Stimulated activated CD8-positive, alpha-beta memory T cell treated with anti-CD3 and anti-CD28 coated beads, Interleukin-15, amount 100 ng/mL, for 1 hour (primary cell): ENCODE measurements at places on chromosomes 16 and 17.

DNA sequence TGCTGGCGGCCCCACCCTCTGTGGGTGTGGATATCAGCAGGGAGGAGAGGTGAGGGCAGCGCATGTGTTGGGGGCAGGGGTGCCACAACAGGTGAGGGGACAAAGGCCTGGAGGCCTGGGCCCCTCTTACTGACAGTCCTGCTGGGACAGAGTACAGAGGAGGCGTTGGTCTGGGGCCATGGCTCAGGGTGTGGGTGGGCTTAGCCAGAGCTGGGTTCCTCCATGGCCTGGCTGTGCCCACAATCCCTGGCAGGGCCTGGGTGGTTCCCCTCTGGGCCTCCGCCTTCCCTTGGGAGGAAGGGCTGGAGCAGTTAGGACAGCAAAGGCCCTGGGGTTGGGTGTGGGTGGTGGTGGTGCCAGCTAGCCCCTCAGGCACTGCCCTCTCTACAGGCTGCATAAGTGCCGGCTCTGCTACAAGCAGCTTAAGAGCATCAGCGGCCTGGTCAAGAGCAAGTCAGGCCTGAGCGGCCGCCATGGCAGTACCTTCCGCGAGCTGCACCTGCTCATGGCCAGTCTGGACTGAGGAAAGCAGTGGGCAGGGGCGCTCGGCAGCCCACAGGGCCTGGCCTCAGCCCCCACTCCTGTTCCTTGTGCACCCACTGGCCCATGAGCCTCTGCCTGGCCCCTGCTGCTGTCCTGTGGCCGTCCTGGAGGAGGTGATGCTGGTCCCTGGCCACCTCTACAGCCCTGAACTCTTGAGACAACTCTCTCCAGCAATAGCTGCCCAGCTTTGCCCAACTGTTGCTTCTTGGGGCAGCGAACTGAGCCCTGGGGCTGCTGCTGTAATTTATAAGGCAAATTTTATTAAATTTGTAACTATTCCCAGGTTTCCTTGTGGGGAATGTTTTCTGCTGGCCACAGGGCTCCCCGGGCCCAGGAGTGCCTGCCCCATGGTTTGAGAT lies 21.1 kb downstream of the KATNB1 start:
- DNase-seq = no peak

- DNase-seq = no peak
Observed at GRCh38 chr16:678858-679813, 1.1 kb upstream of the STUB1 start.

GRCh38 chr17:75540923-75541503 lies 15.5 kb downstream of the LLGL2 start:
- DNase-seq = no peak

DNA sequence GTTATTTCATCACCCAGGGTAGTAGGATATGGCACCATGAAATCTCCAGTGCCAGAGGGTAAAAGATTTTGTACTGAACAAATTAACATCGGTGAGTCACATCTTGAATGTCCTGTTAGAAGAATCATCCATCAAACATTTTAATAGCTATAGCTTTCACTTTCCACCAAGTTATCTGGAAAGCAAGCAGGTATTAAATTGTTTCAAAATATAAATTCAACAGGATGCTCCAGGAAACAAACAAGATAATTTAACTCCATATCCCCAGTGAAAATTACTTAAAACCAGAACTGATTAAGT lies 2.4 kb downstream of the VEZF1 start:
- DNase-seq = no peak

GRCh38 chr16:68374246-68374805 lies 63.5 kb downstream of the PRMT7 start:
- no peak for DNase-seq

GRCh38 chr17:83154311-83155127 lies 75.1 kb downstream of the METRNL start:
- DNase-seq = no peak

DNA sequence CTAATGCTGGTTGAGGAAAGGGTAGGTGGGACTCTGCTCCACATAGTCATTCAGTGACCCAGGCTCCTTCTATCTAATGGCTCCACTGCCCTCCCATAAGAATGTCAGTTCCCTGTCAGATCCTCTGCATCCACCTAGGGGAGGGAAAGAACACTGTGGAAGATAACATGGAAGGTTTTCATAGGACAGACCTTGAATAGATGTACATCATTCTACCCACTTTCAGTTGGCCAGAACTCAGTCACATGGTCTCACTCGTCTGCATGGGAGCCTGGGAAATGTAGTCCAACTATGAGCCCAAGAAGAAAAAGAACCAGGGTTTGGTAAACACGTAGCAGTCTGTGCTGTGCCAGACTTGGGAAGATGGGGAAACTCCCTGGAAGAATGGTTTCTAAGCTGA lies 27.1 kb upstream of the SCNN1B start:
- no peak for DNase-seq

- no peak for DNase-seq
Observed at GRCh38 chr16:67150047-67150832, 558 bp downstream of the B3GNT9 start.

DNA sequence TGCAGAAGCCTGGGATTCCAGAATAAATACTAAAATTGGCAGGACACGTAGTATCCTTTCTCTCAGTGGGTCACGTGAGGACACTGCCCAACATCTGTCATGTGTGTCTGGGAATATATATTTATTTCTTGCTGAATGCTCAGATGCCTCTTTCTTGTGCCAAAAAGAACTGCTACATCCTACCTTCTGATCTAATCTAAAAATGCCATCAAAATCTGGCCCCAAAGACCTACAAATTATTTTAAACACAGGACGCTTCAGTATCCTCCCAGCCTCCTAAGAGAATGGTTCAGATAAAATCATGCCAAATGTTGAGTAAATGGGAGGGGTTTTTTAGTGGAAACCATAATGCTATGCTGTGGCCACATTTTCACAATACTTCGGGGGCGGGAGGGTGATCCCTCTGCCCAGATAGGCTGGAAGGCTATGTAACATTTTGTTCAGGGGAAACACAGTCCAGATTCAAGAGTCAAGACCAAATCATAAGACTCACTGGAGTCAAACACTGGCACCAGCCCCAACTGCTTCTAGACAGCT lies 22.9 kb upstream of the CORO6 start:
- no peak for DNase-seq

- no peak for DNase-seq
Observed at GRCh38 chr17:34619687-34620217, 40.4 kb downstream of the TMEM132E start.

DNA sequence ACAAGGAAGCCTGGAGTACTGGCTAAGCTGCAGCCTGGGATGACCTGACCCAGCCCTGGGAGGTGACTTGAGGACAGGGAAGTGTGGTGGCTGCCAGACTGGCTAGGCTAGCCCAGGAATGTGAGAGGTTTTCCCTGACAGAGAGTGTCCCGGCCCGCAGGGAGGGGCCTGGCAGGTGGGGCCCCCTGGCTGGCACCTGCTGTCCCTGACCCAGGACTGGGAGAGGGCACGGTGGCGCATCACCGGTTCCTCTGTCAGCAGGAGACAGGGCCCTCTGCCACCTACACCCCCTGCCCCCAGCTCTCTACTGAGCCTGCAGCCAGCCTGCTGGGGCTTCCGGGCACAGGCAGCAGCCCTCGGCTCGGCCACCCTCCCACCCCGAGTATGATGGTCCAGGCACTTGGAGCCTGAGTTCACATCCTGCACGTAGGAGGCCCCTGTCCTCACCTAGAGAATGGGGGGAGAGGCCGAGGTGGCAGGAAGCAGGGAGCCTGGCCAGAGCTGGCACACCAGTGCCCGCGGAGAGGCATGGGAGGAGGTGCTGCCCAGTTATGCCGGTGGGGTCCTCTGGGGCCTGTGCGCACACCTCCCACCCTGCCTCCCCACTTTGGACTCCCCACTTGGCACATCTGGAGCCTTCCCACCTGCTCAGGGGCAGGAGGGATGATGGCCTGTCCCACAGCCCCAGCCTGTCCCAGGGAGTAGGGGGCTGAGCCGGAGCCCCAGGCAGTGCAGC lies 528 bp downstream of the PRSS27 start:
- DNase-seq = no peak

GRCh38 chr16:88352261-88353200 lies 30.2 kb upstream of the ZNF469 start:
- no peak for DNase-seq

GRCh38 chr17:74776990-74777389 lies 845 bp upstream of the NAT9 start:
- no peak for DNase-seq

DNA sequence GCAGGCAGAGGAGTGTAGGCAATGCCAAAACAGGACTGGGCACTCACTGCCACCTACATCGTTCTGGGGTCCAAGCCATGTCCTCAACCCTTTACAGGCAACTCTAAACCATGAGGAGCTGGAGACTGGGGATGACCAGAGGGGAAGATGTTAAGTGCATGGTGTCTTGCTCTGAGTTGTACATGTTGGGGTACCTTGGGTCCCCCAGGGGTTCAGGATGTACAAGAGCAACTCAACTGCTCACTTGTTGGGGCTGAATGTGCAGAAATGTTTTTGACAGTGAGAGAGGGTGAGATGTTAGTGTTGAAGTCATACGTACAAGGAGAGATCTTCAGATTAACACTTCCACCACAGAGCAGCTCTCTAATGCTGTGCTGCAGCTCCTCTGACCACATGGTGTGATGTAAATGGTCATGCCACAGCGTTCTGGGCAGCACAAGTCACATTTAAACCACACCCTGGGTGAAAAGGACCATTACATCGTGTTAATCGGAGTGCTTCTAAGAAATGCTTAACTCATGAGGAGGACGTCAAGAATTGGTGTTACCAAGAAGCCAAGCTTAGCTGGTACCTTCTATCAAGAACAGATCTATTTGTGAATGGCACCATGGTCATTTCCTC lies 2.4 kb downstream of the CCL18 start:
- DNase-seq = no peak
